ENCODE measurements at places on chromosomes 4 and X.

DNA sequence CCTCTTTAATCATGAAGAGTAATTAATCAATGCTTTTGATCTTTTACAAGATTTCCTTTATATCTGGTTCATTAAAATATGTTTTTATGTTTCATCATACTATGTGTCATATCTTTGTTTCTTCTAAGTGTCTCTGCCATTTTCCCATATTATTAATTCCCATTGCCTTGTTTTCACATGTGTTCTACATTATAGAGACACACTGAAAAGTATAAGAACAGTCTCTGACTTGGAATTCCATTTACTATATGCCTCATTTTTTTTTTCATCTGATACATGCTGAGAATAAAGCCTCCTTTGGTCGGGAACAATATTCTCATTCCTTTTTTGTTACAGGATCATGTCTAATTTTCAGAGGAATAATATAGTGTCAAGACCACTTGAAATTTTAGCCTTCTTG is 4.3 kb downstream of the BANK1 start:
- no peak for DNase-seq

DNA sequence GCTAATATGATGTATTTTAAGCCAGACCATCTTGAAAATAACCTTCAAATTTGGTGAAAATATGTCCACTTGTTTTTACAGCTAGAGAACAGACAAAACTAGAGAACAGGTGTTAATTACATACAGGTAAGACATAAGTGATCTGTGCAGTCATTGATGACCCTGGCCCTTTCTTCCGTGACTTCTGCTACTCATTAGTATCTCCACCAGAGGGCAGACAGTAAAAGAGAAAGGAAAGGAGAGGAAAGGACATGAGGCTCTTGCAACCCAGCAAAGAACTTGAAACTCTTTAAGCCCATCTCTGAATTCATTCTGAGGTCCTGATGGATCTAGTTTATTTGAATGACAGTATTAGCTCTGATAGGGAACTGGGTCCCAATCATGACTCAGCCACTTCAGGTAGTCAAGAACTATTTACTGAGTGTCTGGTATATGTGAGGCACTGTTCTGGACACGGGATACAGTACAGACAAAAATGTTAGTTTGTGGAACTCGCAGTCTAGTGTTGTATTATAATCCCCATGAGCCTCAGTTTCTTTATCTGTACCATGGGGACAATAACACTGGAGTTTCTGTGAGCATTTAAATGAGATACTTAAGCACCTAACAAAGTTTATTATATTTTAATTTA is 121.0 kb upstream of the TEX13D start:
- DNase-seq: no peak

DNA sequence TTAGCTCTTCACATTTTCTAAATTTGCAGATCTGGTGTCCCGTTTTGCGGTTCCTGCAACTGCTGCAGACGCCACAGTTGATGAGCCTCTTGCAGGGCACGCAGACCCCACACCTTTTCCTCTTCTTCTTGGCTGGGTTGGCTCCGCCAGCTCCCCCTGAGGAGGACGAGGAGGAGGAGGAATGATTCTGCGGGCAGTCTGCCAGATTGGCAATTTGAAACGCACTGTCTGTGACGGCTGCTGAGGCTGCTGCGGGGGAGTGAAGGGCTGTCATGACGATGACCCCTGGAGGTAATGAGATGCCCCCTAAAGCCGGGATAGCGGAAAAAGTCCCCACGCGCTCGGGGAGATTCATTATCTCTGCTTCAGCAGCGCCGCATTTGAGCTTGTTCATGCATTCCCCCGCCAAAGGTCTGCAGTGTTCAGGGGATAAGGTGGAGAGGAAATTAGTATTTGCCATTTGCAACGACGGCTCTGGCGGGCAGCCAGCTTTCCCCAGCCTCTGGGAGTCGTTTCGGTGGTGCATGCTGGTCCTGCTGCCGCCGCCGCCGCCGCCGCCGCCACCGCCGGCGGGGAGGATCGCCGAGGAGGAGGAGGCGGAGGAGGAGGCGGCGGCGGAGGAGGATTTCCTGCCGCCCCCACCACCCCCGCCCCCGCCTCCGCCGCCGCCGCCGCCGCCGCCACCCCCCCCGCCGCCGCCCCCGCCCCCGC is 3.8 kb downstream of the CXXC4 start:
- peak; percentile 26 for DNase-seq

GRCh38 chr4:15805583-15806517 is 27.7 kb downstream of the CD38 start:
- DNase-seq: peak; percentile 51

DNA sequence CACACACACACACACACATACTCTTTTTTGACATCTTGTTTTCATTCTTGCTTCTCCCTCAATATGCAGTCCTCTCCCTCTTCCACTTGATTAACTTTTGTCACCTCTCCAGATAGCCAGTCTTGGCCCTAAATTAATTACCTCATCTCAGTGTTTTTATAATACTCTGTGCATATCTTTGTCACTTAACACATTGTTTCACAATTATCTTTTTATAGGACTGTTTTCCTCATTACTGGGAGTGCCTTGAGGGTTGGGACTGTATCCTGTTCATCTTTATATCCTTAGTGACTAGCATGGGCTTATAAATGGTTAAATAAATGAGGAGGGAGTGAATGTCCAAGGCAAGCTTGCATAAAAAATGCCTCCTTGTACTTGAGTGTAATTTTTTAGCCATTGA is 33.1 kb downstream of the SYNPO2 start:
- no peak for DNase-seq

DNA sequence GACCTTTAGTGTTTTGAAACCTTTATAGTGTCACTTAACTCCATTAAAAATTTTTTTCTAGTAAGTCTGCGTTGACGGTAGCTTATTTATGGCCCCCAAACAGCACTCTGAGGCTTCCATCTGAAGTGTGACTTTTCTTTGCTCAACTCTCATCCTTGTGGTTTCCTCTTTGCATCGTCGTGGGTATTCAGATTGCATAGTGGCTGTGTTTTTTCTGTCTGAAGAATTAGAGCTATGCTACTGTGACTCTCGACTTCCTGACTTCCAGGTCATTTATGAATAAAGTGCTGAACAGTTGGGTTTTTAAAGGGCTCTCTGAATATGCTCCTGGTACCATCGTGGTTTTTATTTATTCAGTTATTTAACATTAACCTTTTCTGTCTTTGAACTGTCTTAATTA is 44.9 kb downstream of the JADE1 start:
- no peak for DNase-seq

DNA sequence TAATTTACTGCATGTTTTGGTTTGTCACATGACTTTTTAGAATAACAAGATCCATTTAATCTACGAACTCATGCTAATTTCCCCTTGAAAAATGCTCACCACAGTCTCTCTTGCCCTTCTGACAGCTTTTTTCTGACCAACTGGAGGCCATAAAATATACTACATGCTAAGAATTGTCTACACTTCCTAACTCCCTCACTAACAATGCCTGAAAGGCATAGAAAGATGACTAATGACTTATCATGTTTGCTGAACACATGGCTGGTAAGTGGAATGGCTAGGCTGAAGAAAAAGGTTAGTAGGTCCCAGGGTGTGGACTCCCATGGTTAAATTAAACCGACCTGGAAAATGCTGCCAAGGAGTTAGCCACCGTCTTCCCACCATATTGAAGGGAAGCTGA is 309.9 kb downstream of the SPOCK3 start:
- no peak for DNase-seq

DNA sequence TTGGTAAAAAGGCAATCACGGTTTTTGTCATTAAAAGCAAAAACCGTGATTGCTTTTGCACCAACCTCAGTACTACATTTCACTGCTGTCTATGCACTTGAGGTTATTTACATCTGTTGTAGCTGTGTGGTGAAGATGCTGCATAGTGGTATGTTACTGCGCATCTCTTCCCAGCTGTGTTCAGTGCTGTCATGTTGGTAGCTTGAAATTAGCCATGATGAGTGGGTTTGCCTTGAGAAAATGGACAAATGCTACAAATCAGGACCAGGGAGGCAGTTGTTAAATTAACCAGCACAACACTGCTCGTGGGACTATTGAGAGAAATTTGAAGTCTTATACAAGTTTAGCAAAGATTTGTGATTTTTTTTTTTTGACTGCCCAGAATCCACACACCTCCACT is 2.2 kb upstream of the SMIM43 start:
- no peak for DNase-seq

GRCh38 chr4:119854364-119854763 is 212.3 kb downstream of the MAD2L1 start:
- DNase-seq: no peak

DNA sequence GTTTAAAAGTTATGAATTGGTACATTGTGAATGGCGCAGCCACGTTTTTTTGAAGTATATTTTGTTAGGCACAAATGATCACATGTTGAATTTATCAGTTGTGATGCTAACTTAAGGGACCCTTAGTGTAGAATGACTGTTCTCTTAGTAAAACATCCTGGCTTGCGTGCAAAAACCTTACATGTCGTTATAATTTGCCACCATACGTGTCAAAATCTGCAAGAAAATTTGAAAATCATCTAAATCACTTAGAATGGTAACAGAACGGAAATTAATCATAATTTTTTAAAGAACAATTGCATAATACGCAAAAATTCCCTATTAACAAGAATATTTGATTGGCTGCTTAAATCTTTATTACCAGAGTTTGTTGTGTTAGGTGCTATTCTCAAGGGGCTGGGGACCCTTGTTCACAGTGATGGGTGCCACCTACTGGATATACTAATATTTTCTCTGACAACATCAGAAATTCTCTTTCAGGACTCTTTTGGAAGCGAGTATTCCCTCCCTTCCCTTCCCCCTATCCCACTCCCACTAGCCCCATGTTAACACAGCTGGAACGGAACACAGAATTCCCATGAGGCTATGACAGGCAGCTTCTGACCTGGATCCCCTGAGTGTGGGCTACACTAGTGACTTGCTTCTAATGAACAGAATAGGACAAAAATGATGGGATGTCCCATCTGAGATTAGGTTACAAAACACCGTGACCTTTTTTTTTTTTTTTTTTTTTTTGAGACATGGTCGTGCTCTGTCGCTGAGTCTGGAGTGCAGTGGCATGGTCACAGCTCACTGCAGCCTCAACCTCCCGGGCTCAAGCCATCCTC is 71.8 kb downstream of the SUPT20HL2 start:
- DNase-seq: peak; percentile 6

GRCh38 chr4:127049526-127049925 is 583.2 kb upstream of the INTU start:
- DNase-seq: no peak

- no peak for DNase-seq
These were observed 558.8 kb upstream of the GRIA3 start for GRCh38 chrX:122625239-122625638.

- no peak for DNase-seq
These were observed 585.7 kb upstream of the PABPC4L start for GRCh38 chr4:134787315-134787714.
